ENCODE measurements at places on chromosomes 5 and 9.

- no peak for DNase-seq
Observed at GRCh38 chr9:133144904-133145851, 18.5 kb downstream of the GBGT1 start.

DNA sequence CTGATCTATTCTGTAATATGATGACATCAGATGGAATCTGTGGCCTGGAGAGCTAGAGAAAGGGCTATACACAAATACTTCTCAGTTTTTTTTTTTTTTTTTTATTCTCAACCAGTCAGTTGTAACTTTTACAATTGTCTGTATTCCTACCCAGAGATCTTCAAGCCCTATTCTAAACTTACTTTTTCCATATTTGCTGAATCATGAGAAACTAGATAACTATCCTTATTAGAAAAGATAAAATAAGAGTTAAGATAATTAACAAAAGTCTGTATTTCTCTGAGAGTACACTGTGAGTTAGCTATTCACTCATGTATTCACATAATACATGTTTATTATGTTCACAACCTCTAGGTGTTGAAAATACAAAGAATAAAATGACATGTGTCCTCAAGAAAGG is 1575.9 kb downstream of the EFNA5 start:
- DNase-seq = no peak

DNA sequence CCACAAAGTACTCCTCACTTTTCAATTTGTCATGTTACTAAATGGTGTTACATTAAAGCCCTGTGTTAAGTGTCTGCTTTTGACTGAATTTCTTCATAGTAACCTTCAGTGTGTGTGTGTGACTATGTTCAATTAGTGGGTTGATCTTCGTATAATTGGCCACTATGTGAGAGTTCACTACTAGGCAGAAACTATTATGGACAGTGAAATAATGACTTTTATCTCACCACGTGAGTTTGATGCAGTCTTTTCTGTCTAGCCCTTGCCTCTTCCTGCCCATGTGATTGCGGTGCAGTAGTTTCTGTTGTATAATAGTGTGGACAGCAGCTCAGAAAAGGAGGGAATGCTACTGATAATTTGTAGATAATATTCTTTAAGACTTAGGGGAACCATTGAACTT is 1.8 kb upstream of the MAML1 start:
- no peak for DNase-seq

DNA sequence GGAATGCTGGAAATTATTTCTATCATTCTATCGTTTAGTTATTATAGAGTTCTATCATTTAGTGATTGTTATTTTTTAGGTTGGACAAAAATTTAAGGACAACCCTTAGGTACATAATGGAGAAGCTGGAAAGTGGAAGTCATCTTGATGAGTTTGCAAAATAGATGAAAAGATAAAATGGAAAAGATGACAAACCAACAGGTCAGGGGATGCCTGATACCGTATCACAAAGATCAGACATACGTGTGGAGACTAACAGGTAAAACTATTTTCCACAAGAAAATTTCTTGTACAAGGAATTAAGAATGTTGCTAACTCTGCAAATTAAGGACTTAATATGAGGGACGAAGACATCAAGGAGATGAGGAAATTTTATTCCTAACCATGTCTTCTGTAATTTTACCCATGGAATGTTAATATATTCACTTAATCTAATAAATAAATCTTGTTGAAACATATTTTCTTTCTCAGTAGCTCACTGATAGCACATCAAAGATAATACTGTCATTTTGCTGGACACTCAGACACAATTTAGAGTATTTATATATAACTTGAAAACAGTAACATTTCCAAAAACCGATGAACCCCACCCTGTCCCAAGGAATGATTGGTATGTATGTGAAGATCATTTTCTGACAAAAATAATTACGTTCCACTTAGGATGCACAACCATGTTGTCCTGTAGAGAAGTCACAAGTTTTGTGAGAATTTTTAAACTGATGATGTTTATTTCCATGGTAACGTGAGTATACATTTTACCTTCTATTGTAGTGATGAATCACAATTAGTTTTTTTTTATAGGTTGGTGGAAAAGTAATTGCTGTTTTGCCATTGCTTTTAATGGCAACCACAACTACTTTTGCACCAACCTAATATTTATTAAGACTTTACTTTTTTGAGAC is 2.6 kb downstream of the LURAP1L start:
- no peak for DNase-seq

GRCh38 chr5:118450554-118451332 is 537.6 kb downstream of the DTWD2 start:
- no peak for DNase-seq

DNA sequence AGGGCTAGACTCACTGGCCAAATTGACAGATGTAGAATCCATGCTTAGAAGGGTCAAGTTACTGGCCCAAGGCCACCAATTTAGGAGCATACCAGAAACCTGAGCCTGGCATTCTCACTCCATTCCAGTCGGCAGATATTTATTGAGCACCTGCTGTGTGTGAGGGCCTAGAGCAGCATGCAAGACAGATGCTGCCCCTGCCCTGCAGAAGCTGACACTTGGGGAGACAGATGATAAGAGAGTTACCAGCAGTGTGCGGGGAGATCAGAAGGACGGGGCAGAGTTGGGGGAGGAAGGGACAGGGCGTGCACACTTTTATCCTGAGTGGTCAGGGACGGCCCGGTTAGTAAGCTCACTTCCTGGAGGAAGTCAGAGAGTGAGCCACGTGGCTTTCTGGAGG is 111.5 kb upstream of the RAPGEF1 start:
- no peak for DNase-seq

GRCh38 chr5:157961176-157961575 is 102.2 kb upstream of the CLINT1 start:
- no peak for DNase-seq

GRCh38 chr9:37383876-37384746 is 38.4 kb upstream of the GRHPR start:
- DNase-seq = no peak

DNA sequence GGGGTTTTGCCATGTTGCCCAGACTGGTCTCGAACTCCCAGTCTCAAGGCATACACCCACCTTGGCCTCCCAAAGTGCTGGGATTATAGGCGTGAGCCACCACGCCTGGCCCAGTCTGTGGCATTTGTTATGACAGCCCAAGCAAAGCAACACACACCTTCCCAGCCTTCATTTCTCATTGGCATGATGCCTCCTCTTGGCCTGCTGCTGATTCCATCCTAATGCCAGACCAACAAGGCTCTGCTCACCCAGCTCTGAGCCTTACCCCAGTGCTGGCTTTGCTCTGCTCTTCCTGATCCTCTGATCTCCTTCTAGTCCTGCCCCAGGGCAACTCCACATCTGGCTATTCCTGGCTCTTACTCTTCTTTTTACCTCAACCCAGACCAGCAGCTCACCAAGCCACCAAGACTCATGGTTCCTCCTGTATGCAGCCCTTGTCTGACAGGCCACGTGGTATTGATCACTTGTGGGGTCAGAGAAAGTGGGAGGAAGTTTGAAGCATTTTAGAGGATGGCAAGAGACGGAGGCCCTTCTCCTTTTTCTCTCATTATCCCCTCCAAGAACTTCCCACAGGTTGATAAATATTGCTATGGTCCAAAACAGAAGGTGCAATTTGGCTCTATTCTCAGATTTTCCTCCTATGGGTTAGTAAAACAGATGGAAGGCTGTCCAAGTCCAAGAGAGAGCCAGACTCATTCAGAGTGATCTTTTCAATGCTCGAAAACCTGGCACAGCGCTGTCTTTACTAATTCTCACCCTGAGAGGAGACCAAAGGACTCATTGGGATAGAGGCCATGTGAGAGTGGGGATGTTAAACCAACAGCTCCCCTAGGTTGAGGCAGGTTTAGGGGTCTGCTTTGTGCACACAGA is 958 bp downstream of the CD180 start:
- DNase-seq = no peak

- no peak for DNase-seq
Observed at GRCh38 chr9:123753669-123754258, 176.2 kb downstream of the DENND1A start.

DNA sequence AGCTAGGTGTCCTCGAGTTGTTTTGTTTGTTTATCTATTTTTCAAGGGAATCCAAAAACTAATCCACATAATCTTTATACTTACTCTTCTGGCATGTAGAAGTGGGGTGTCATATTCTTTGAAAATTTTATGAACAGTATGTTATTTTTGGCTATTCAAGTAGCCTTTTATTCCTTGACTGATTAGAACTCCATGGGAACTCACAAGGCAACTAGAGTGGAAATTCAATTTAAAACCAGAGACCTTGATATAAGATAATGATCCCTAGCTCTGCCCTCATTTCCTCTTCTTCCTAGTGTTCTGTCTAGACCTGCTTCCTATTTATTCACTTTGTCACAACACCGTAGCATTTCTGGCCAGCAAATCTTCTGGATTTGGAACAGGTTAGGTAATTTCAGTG is 1123.7 kb upstream of the C9orf72 start:
- no peak for DNase-seq
